ENCODE measurements at places on chromosomes 5 and 9.
A peak's percentile ranks its signal among the peaks of the same experiment; 100 is the strongest.

GRCh38 chr5:111513131-111513520 is 791 bp upstream of the STARD4 start:
- DNase-seq, result no peak

DNA sequence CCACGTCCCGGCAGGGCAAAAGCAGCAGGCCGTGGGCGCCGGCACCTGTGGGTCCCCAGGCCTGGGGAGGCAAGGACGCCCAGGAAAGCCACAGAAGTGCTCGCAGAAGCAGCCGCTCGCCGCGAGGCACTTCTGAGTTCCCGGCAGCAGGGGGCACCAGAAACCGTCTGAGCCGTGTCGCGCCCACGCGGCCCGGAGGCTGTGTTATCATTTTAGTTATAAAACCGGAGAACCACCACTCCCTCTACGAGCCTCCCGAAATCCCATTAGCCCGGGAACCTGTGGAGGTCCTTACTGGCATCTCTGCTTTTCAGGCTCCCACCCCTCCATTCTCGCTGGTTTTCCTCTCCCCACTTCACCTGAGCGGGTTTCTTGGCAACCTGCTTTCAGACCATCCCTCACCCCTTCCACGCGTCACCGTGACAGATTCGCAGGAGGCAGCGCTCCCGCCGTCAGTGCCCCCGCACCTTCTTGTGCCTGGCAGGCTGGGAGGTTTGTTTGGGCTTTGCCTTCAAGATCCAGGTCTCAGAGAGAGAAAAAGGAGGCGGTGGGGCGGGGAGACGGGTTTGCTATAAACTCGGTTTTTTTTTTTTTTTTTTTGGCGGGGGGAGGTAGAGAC is 2.3 kb downstream of the GDNF start:
- peak; percentile 62 for DNase-seq

GRCh38 chr5:112787261-112787660 is 49.6 kb downstream of the APC start:
- DNase-seq, result no peak

GRCh38 chr5:154176181-154176580 is 14.4 kb upstream of the GALNT10 start:
- DNase-seq, result no peak

GRCh38 chr5:77935506-77936364 is 159.6 kb upstream of the TBCA start:
- no peak for DNase-seq

GRCh38 chr9:892123-892522 is 50.6 kb downstream of the DMRT1 start:
- no peak for DNase-seq

GRCh38 chr9:128677794-128678193 is 11.2 kb upstream of the SET start:
- no peak for DNase-seq

DNA sequence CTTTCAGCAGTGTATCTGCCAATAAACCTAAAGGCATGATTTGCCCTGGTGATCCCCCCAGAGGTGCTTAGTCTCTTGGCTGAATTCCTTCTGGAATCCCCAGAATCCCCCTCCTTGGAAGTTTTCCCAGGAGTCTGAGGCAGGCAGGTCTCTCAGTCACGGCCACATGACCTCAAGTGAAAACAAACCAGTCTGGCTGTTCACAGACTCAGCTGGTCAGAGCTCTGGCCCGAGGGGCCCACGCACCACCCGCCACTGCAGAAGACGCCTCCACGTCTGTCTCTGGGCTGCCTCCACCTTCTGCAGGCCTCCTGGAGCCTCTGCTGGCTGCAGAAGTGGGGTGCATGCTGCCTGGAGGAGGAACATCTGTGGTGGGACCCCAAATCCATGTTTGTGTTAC is 52.5 kb downstream of the HRH2 start:
- DNase-seq, result no peak

DNA sequence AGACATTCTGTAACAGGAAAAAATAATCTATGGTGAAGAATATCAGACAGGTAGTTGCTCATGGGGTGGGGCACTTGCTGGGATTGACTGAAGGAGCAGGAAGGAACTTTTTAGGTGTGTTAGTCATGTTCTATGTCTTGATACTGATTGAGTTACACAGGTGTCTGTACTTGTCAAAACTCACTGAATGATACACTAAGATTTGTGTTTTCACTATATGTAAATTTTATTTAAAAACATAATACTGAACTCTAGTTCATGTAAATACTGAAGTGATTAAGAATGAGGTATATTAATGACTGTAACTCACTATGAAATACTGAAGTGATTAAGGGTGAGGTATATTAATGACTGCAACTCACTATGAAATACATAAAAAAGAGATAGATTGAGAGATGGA is 28.5 kb downstream of the IL6ST start:
- no peak for DNase-seq

- no peak for DNase-seq
Measured at GRCh38 chr5:16414861-16415260, 50.7 kb downstream of the ZNF622 start.

DNA sequence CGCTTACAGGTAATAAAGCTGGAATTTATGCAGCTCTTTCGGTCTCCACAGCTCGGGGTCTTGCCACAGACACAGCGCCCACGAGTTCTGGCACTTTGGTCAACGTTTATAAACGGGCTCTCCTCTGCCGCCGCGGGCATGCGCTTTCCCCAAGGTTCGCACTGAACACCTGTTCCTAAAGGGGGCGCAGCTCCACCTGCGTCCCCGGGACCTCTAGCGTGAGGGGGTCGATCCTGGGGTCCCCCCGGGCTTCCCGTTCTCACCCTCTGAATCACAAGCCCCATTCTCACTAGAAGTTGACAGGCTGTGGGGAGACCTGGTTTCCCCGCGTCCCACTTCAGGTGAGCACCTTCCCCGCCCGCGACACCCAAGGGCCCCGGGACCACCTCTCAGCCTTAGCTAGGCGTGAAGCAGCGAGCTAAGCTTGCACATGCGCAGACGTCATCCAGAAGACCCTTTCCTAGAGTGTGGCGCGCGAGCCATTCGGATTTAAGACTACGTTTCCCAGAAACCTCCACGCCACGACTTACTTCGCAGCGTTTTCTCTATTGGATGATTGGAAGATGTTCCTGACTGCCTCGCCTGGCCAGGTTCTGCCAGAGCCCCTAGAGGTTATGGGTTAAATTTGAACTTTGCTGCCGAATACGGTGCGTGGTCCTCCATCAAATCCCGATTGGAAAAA is 21.3 kb upstream of the ZNF782 start:
- peak; percentile 94 for DNase-seq

DNA sequence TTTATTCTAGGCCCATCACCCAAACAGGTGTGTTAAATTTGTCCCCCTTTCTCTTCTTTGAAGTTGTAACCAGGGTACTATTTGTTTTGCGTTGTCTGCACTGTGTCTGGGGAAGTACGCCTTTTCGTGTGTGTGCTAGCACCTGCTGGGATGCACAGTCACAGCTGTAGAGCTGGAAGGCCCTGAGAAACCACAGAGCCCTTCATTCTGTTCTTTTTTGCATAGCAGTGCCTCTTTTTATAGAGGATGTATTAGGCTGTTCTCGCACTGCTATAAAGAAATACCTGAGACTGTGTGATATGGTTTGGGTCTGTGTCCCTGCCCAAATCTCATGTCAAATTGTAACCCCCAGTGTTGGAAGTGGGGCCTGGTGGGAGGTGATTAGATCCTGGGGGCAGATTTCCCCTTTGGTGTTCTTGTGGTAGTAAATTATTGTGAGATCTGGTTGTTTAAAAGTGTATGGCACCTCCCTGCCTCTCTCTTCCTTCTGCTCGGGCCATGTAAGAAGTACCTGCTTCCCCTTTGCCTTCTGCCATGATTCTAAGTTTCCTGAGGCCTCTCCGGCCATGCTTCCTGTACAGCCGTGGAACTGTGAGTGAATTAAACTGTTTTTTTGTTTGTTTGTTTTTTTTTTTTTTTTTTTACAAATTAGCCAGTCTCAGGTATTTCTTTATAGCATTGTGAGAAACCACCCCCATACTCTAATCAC is 14.0 kb downstream of the SEC61B start:
- DNase-seq, result no peak

- DNase-seq, result no peak
Measured at GRCh38 chr9:479971-480350, 265.3 kb downstream of the DOCK8 start.

DNA sequence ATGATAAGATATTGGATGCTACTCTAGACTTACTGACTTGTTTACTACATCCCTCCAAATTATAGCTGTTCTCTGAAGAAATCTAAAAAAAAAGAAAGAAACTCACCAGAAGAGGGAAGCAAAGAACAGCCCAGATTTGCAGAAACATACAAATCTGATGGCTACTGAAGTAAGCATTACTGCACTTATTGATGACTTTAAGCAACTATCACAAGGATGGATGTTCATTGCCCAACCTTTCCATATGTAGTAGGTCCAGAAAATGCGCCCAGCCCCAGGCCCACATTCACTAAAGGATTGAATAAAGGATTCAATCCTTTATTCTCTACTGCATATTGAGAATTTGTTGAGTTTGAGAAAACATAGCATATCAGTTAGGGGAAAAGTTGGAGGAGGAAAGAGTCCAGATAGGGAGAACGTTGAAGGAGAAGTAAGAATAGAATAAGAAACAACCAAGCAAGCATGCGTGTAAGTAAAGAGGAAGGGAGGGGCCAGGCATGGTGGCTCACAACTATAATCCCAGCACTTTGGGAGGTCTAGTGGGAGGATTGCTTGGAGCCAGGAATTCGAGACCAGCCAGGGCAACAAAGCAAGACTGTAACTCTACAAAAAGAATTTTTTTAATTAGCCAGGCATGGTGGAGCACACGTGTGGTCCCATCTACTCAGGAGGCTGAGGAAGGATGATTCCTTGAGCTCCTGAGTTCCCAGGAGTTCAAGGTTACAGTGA is 33.8 kb upstream of the DTWD2 start:
- no peak for DNase-seq

GRCh38 chr5:7808998-7809397 is 41.9 kb downstream of the CFAP90 start:
- no peak for DNase-seq

DNA sequence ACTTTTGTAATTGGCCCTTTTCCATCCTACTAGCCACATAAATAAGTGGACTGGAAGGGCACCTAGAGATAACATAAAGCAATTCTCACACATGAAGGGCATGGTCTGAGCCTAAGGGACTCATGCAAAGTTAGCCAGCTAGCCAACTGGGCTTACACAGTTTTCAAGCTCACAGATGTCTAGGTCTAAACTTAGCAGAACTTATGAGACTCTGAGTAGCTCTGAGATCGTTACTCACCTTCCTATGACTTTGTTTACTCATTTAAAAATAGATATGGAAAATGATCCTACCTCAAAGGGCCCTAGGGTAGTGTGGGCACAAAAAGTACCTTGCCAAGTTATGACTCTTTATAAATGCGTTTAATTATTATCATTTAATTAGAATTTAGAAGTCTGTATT is 410.4 kb upstream of the MPDZ start:
- DNase-seq, result no peak

- no peak for DNase-seq
Measured at GRCh38 chr5:10591159-10591558, 27.3 kb downstream of the ANKRD33B start.

- no peak for DNase-seq
Measured at GRCh38 chr9:109830545-109830944, 50.5 kb downstream of the PALM2AKAP2 start.

DNA sequence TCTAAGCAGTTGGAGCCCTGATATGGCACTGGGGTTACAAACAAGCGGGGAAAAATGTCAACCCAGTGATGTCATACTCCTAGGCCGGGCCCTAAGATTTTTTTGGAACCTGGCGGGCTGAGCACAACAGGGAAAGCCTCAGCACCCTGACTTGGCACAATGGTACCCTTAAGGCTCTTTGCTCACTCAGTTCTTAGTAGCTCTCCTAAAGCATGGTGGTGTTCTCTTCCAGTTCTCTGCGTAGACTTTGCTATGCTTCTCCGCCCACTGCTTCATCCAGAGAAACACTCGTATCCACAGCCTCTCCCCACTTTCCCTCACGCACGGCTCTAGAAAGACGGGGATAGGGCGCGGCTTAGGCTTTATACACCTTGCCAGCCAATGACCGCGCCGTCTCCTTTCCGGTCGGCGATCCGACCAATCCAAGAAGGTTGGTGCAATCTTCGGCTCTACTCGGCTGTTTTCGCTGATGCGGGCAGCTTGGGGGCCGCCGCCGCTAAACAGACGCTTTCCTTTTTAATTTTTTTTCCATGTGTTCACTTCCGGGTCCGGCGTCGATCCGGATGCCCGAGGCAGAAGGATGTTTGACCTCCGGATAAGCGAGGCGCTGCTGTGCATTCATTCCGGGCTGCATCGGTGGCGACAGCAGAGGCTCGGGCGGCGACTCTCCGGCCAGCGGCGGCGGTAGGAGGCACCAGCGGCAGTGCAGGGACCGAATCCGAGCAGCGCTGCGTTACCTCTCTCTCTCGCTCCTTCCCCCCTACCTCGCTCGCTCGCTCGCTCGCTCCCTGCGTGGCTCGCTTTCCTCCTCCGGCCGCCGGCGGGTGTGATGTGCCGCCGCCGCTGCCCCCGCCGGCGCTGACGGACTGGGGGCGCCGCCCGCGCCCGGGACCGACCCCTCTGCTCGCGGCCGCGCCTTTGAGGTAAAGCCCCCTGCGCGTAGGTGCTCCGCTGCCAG is at the start of gene CSNK1G3:
Gene CSNK1G3 (plus strand): TSS at position 530 of the 958 bp plus-strand sequence. CDS start 33,487 bp downstream, outside the sequence.
- peak; percentile 89 for DNase-seq

DNA sequence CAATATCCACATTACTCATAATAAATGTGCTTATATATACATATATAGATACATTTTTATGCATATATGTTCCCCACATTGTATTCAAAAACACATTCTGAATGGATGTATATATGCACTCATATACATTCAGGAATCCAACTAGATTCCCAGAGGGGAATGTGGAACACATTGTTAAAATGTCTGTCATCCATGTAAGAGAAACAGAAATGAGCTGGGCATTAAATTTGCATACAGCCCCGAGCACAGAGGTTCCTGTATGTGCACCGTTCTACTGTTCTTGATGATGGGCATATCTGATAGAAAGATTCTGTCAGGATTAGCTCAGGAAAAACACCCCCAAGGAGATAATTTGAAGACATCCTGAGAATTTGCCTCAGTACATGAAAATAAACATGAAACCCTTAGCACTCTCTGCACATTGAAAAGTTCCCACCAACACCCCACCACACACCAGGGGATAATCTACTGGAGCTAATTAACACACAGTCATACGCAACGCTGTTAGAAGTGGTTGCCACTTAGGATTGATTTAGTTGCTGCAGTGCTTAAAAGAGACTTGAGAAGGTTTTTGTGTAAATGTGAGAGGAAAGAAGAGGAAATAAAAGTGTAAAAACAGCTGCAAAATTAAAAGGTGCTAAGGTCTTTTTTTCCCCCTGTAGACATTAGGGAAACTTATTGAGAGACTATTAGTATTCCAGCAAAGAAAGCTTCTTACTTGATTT is 223.3 kb downstream of the SLF1 start:
- no peak for DNase-seq

DNA sequence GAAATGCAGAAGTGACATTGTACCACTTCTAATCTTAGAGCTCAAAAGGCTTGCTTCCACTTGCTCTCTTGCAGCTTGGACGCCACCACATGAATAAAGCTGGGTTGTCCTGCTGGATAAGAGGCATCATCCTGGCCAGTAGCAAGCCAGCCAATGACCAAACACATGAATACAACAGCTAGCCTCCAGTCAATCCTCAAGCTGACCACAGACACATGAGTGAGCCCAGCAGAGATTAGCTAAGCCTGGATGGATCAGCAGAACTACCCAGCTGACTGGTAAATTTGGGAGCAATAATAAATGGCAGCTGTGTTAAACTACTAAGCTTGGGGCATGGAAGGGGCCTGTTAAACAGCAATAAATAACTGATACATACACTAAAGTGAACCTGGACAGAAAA is 121.1 kb upstream of the SLC12A2 start:
- no peak for DNase-seq

- no peak for DNase-seq
Measured at GRCh38 chr5:11150976-11151375, 389.9 kb upstream of the DAP start.

Data from NCI-H1694 (cell line).